ENCODE measurements at places on chromosomes 2 and 18. TPM values are rescaled to one million over a fixed set of nuclear protein-coding genes. Genes with fewer than 3 reads are reported as not detected.
A peak's percentile ranks its signal among the peaks of the same experiment; 100 is the strongest.

CHRND gene
- not detected for total RNA-seq

KCNK3 gene
- under 0.01 TPM for total RNA-seq

GRCh38 chr2:99448556-99448955, 41.3 kb downstream of the REV1 start:
- no peak for DNase-seq

DNA sequence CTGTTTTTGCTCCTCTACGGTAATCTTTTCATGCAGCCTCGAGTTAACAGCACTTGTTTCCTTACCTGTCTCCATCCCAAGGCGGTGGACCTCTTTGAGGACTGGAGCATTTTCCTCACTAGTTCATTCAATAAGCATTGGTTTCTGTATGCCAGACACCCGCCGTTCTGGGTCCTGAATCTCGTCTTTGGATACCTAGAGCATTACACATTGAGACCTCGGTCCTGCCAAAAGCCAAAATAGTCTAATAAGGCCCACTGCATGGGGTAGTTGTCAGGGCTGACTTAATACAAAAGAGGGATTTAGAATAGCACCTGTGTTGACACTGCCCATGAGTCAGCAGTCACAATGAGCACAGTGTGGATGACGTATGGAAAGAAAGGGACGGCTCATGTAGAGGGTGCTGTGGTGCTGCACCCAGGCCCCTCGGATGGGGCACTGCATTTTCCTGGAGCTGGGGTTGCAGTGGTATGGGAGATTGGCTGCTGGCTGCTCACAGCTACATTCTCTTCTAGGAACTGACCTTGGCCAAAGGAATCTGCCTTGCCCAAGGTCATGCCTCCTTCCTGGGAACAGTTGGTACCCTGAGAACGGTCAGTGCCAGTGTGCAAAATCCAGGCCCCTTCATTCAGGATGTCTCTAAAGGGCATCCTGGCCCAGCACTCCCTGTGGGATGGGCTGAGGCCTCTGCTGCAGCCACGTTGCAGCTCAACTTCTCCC, 126.9 kb upstream of the NCK2 start:
- no peak for DNase-seq

COLEC12 gene
- 0.27 TPM for total RNA-seq

DNA sequence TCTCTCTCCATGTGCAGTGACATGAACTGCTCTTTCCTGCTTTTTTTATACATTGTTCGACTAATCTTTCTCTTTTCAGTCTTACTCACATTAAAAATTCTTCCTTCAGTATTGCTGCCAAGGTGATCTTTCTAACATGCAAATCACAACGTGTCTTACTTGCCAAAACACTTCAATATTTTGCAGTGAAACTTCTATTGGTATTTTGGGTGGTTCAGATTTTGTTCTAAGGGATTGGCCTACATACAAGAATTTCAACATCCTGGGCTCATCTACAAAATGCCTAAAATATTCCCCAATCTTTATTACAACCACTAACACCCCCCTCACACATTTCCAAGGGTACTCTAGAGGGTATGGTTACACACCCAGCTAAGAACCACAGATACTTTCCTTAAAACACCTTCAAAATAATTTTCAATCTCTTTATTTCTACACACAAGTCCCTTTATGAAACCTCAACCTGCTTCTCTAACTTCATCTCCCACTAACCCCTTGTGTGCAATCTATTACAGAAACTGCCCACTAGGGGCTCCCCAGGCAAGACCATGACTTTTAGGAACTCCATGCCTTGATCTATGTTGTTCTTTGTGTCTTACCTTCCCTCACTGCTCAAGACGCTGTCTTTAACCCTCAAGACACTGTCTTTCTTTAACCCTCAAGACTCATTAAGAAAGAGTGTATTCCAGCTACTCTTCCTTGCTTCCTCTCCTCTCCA, 50.9 kb downstream of the COL3A1 start:
- no peak for DNase-seq

EGR4 gene
- 0.54 TPM for total RNA-seq

LRRC30 gene
- total RNA-seq = not detected

SNED1 gene
- total RNA-seq = 11.8 TPM

DNA sequence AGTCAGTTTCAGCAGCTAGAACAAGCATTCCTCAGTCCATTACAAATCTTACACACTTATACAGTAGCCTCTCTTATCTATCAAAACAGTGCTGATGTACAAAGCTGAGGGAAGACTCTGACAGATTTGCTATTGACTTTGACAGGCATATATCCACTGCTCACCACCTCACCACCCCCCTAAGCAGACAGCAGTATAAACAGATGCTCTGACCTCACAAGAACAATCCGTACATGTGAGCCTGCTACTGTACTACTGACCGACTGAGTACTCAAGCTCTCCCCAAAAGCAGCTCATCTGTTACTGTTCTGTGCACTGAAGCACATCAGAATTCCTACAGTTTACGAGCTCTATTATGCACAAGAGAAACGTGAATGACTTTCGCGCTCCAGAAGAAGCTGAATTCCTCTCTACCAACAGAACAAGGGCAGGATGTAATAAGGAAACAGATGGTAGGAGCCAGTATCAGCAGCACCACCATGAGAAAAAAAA, 95.6 kb upstream of the PDE1A start:
- DNase-seq = peak; percentile 38

DNA sequence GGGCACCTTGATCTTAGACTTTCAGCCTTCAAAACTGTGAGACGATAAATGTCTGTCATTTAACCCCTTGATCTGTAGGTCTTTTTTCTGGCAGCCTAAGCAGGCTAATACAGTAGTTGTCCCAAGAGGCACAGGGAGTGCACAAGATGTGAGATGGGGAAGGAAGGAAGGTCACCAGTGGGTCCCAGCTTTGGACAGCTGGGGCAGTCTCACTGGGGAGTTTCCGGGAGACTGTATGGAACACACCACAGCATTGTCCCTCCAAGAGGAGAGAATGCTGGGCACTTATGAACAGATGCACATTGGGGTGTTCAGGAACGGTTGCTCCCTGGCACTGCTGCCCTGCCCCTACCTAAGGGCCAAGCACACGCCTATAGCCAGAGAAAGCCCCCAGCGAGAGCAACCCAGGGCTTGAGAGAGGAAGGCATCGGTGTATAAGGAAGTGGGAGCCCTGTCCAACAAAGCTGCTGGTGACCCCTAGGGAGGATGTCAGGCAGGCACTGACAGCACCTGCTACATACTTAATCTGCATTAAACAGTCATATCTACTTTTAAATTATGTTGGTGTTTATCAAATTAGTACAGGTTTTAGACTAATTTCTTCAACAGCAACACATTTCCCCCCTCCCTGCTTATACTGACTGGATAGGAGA, 11.6 kb upstream of the NCK2 start:
- DNase-seq = no peak

RFX8 gene
- total RNA-seq = 0.81 TPM

GREB1L gene
- not detected for total RNA-seq

CDK5R2 gene
- under 0.01 TPM for total RNA-seq

DNA sequence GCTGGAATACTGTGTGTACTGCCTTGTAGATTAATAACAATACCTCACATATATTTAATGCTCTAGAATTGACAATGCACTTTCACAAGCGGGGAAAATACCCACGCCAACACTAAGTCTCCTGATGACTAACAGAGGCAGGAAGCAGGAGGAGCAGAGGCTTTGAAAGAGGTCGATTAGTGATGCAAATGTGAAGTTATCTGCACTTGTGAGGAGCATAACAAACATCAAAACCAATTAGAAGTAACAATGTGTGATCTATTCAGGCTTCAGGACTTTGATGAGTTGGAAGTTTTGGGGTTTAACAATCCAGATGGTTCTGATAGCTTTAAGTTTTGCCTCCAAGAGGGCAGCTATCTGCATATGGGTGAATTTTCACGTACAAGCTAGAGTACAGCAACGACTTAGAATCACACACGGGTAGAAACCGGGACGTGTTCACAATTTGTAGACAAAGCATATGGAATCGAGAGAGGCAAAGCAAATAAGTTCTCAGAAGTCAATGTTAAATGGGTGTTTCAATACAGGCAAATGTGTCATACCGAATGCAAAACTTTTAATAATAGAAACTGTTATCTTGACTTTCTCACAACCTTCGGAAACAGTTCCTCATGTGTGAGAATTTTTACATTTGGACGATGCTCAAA, 114.5 kb downstream of the METTL8 start:
- DNase-seq = no peak

DNA sequence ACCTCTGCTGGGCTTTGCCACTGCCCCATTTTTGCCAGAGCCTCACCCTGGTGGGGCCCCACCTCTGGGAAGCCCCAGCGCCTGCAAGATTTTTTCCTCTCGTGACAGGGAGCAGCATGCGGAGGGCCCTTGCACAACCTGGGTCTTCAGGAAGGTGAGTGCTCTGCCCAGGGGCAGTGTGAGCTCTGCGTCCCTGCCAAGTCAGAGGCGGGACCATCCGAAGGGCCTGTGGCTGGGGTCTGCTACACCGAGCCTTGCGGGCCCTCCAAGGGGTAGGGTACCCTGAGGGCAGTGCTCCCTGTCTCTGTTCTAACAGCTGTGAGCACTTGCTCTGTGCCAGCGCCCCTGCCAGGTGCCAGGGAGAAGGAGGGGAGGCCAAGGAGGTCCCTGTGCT, 5.8 kb upstream of the ODC1 start:
- no peak for DNase-seq

DNA sequence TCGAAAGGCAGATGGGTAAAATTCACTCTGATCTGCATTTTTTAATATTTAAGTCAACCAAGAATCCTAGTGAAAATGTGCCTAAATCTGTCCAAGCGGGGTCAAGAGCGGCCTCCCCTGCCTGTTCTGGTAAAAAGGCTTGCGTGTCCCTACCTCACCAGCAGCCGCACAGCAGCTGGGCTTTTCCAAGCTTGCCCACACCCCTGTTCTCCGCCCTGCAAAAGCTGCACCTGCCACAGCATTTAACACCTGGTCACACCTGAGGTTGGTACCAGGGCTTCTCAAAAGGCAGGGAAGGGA, 25.8 kb upstream of the TMEM182 start:
- no peak for DNase-seq

ALK gene
- total RNA-seq = under 0.01 TPM

GRCh38 chr2:241228081-241228859, 39.8 kb downstream of the ANO7 start:
- no peak for DNase-seq

DNA sequence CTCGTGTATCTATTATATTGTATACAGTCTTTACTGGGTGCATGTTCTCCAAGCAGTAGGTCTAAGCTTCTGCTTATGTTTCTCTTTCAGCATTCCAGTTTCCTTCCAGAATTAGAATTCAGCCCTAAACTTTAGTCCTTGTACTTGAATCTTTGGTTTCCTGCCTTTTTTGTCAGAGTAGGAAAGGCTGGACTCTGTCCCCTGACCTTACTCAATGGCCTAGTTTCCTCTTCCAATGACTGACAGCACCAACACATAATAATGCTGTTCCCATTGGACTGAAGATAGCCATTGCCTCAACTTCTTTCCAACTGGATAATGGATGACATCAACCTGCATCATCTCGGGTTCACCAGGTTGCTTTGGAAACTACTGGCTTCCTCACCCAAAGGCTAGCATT, 217.0 kb downstream of the FIGN start:
- DNase-seq = no peak

DNA sequence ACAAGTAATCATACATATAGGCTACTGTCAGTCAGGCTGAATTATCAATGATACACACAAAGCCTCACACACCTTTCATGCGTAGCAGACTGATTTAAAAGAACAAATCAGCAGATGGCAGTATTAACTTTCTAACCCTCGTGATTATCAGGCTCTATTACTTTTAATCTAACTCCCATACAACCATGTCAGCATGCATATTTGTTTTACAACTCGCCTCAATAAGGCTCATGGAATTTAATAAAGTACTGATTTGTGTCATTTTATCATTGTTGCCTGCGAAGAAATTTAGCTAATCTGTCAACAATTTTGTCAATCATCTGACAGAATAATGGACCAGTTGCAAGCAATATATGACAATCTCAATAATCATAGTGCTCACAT, 82.8 kb downstream of the SLC25A12 start:
- no peak for DNase-seq

TRABD2A gene
- total RNA-seq = 0.27 TPM

SP5 gene
- total RNA-seq = not detected

- DNase-seq = no peak
Observed at GRCh38 chr2:27901234-27901633, 10.7 kb downstream of the BABAM2 start.

DNA sequence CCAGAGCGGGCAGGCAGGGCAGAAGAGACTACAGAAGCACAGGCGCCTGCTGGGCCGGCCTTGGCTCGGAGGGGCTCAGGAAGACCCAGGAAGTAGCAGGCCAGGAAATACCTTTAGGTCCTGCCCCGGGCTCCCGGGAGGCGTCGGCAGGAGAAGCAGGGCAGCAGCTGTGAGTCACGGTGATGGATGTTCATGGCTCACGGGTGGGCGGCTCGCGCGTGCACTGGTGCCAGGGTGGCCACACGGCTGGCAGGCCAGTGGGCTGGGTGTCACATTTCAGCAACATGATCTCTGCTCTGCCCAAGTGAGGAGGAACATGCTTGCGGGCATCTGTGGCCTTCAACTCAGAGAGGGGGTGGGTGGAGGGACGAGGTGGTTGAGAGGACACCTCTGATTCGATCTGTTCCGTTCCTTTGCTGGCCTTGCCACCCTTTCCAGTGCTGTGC, 139.3 kb downstream of the KLHL29 start:
- DNase-seq = no peak

GRCh38 chr2:222240676-222241049, 58.1 kb downstream of the PAX3 start:
- DNase-seq = no peak

ASAP2 gene
- total RNA-seq = 4.3 TPM

ZNF396 gene
- total RNA-seq = 0.81 TPM

DNA sequence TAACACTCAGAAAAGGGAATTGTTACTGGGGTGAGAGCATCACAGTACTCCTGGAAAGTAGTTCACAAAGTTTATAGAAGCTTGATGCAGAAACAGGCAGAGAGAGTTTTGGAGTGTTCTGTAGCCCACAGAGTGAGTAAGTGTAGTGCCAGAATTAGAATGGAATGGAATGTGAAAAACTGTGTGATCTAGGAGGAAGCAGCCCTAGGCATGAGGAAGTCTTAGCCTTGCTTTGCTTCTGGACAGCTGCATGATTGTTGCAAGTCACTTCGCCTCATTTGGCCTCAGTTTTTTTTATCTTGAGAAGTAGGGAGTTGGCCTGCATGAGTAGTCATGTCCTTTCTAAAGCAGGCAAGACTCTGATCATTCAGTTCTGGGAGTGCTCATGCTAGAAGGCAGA, 10.9 kb downstream of the SERPINB12 start:
- DNase-seq = peak; percentile 34

- DNase-seq = no peak
Observed at GRCh38 chr18:78213361-78213994, 766.1 kb upstream of the SALL3 start.

DPP4 gene
- 0.27 TPM for total RNA-seq

Measured in hematopoietic multipotent progenitor cell (in vitro differentiated cells).